ENCODE measurements at places on chromosomes 11 and 22.

- no peak for DNase-seq
Measured at GRCh38 chr22:30626413-30626812, 9.2 kb upstream of the SLC35E4 start.

GRCh38 chr11:122156940-122157382 lies 40.9 kb upstream of the BLID start:
- peak; percentile 80 for DNase-seq

- no peak for DNase-seq
Measured at GRCh38 chr11:57335023-57335342, 709 bp downstream of the SSRP1 start.

DNA sequence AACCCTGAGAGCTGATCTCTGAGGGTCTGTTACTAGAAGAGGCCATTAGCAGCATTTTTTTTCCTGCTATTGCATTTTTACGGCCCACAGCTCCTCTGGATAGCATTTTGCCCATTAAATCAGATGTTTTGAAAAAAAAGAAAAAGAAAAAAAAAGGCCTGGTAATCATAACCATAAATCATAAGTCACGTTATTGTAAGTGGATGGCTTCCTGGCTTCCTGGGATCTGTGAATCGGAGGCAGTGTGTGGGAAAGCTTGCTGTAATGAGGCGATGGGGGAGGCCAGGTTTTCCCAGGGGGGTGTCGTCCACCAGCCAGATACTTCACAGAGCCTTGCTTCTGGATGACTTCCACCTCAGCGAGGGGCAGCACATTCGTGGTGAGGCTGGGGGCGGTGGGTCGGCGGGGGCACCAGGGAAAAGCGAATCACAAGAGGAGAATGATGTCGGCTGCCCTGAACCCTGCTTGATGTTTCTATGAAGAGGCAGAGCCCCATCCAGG lies 106.5 kb upstream of the SYT13 start:
- DNase-seq, result no peak

DNA sequence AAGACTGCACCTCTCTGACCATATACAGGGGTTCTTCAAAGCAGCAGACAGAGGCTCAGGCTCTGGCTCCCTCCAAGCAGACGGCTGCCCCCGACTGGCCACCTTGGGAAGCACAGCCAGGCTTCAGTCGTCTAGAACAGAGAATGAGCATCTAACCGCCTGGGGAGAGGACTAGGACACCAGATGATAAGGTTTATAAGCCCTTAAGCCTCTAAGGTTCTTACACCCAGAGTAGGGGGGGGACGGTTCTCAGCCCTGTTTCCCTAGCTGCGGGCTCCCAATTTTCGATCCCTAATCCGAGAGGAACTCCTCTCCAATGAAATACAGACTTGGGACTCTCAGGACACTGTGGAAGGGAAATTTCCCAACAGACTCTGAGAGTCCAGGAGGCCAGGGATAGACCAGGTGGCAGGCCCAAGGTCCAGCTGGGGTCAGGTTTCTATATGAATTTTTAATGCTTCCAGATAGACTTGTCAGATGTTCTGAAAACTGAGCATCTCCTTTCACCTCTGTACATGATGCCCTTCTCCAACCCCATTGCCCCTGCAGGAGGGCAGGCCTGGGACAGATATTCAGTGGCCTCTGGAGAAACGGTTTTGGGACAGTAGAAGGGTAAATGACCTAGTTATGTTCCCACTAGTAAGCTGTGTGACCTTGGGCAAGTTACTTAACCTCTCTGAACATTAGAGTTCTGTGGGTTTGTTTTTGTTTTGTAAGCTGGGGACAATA lies 20.2 kb downstream of the RTN4RL2 start:
- no peak for DNase-seq

DNA sequence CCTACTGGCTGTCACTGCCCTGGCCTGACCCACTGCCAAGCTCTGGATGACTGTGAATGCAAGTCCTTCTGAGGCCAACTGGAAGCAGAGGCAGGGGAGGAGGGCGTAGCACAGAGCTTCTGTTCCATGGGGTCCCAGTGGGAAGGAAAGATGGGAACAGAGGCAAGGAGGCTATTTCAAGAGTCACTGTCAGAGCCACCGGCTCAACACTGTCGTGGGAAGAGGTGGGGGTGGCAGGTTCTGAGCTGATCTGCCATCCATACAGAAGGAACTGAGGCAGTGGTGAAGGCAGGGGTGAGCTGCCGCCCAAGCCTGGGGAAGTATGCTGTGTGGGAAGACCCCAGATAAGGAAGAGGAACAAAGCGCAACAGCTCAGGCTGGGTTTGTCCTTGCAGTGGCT lies 54.7 kb downstream of the SGSM3 start:
- DNase-seq, result no peak

DNA sequence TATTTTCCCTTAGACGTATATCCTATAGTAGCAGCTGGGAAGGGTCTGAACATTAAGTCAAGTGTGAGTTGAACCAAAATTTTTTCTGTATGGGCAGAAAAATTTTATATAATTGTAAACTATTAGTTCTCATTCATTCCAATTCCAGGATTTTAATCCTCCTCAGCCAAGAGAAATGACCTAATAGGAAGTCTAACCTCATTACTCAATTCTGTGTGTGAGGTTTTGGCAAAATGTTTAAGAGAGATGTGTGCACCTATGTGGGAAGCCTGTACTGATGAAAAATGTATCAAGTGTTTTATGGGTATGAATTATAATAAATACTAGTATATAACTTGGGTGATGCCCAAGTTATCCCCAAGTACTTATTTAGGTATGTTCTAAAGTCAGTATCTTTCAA lies 311.6 kb upstream of the PITPNB start:
- DNase-seq, result no peak

- no peak for DNase-seq
Measured at GRCh38 chr11:67588136-67588503, 4.5 kb downstream of the GSTP1 start.

- DNase-seq, result peak; percentile 27
Measured at GRCh38 chr22:19599626-19600243, 75.5 kb upstream of the CLDN5 start.

- DNase-seq, result no peak
Measured at GRCh38 chr22:27745154-27745553, 56.4 kb downstream of the MN1 start.

DNA sequence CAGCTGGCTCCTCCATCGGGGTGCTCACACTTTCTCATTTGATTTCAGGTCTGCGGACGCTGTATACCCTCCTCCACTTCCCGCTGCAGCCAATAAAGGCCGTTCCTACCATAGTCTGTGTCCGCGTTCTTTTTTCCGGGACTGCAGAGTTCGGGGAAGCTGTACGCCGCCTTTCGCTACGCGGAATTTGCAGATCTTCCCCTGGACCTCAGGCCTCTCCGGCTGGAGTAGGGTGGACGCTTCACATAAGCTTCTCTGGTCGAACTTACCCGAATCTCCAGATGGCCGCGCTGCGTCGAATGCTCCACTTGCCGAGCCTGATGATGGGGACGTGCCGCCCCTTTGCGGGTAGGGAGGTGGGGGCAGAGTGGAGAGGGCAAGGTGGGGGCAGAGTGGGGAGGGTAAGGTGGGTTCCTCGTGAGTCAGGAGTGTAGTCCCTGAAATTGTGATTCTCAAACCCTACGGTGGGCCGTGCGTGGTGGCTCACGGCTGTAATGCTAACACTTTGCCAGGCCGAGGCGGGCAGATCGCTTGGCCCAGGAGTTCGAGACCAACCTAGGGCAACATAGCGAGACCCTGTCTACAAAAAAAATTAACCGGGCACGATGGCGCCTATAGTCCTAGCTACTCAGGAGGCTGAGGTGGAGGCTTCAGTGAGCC lies 617 bp downstream of the CSKMT start:
- DNase-seq, result no peak

GRCh38 chr11:110801328-110801727 lies 89.1 kb upstream of the ARHGAP20 start:
- DNase-seq, result no peak
